ENCODE measurements at places on chromosomes 3 and 15.

DNA sequence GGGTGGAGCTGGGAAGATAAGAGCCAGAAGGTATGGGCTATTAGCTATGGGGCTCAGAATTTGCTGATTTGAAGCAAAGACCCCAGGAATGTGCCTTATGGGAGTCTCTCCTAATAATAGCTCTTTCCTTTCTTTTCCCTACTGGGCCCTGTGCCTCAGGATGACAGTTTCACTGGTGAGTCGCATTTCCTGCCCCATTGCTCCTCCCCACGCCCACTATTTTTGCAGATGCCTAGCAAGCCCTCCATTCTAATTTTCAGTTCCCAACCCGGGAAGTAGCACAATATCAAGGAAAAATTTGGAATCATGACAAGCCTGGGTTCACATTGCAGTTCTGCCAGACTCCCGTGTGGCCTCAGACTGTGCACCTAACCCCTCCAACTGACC lies 583 bp downstream of the IL17RE start:
- no peak for DNase-seq

DNA sequence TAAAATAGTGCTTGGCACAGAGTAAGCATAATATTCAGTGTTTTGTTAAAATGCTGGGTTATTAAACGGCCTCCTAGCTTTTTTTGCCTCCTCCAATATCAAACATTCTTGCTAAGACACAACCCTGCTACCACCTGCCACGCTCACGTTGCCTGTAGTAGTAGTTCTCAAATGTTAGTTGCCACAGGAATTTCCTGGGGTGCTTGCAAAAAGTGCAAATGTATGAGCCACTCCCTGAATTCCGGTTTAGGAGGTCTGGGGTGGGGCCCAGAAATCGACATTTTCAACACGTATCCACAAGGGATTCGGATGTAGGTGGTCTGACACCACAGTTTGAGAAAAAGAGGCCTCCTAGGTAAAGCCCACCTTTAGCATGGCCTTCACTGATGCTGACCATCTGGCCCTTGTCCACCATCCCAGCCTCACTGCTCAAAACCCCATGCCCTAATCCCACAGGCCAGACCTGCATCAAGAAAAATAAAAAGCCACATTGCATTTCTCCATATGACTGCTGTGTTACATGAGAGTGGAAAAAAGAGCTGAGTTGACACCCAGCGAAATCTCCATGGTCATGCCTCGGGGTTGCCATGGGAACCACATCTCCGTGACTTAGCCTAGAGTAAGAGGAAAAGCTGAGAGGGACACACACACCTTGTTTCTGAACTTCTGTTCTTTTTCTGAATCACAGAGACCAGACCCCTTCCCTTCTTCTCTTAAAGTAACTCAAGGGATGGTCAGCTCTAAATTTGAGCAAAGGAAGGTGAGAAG lies 116.4 kb upstream of the HES1 start:
- no peak for DNase-seq

DNA sequence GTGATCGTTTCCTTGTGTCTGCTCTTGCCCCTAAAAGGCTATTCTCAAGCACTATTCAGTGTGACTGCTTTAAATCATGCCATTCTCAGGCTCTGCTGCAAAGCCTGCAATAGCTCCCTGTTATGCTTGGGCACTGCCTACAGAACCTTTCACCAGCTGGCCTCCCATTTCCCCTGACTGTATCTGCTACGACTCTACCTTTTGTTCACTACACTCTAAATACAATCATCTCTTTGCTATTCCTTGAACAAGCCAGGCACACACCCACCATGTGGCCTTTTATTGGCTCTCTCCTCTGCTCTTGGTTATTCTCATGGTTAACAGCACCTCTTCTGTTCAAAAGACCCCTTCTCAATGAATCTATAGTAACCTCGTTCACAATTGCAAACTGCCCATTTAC lies 29.6 kb upstream of the FNDC3B start:
- no peak for DNase-seq

DNA sequence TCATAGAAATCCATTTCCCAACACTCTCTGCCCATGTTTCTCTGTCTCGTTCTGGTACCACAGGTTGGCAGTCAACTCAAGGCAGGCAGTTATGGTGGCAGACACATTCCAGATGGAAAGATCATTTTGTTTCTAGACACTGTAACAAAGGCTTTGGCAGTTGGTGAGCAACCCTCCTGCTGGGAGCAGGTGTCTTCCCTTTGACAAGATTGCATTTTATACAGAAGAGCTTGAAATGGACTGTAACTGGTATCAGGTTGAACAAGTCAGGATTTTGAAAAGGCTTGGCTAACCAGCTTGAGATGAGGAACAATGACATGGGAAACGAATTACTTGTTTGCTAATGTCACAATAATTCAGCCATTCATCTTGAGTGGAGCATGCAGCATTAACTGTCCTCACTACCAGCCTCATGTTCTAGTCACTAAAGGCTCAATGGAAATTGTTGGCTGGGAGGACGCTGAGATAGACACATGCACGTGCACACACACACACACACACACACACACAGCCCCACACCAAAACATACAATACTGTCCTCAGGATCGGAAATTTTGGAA lies 170.0 kb downstream of the SEMA6D start:
- DNase-seq: no peak

DNA sequence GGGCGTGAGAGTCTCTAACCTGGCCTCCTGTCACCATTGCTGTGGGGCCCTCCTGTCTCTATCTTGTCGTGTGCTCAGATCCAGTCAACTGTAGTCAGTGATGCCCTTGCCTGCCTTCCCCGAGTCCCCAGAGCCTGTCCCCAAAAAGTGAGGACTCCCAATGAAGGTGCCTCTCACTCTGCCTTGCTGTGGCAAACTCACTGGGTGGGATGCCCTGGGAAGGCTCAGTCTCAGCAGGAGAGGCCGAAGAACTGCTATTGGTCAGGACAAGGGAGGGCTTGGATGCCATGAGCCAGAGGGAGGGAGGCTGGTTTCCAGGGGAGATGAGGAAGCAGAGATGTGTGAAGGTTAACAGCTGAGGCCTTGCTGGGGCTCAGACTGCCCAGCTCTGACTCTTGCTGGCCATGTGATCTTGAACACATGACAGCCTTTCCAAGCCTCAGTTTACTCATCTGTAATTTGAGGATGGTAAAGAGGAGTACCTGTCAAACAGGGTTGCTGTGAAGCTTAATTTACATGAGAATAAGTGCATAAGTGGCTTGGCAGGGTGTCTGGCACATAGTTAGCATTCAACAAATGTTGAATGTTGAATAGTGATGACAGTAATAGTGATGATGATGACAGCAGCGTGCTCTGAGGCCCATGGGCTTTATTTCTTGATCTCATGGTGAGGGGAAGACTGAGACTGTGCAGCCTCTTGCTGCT lies 8.2 kb downstream of the KY start:
- DNase-seq: no peak

DNA sequence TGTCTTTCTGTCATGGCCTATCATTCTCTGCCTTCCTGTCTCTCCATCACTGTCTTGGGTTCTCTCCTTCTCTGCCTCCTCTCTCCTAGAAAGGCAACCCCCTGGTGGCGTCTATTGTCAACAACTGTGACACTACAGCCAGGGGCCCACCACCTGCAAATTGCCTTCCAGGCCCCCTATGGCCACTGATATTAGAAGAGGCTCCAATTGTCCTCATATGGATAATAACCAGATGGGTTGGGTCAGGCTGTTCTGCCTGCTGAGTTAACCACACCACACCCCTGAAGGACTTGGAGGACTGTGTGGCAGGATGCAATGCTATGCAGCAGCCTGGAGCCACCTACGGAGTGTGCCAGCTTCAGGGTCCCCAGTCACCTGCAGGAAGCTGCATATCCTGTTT lies 665.0 kb downstream of the NTRK3 start:
- no peak for DNase-seq

GRCh38 chr3:38121832-38122461 lies 15.0 kb downstream of the ACAA1 start:
- no peak for DNase-seq

GRCh38 chr15:95839367-95839782 lies 491.1 kb upstream of the NR2F2 start:
- DNase-seq: no peak

DNA sequence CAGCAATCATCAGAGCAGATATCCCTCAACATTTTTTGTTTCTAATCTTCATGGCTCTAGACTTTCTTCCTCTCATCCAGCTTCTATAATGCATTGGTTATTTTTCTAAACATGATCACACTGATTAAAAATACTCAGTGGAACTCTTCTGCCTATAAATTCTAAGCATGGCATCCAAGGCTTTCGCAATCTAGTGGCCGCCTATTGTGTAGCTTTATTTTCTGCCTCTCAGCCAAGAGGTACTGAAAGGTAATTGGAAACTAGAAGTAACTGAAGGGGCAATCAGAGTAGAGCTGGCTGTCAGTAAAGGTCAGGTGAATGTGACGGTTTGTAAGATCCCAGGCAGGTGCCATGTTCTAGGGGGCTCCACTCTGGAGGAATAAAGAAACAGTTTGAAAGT lies 33.4 kb downstream of the OXSM start:
- DNase-seq: no peak

DNA sequence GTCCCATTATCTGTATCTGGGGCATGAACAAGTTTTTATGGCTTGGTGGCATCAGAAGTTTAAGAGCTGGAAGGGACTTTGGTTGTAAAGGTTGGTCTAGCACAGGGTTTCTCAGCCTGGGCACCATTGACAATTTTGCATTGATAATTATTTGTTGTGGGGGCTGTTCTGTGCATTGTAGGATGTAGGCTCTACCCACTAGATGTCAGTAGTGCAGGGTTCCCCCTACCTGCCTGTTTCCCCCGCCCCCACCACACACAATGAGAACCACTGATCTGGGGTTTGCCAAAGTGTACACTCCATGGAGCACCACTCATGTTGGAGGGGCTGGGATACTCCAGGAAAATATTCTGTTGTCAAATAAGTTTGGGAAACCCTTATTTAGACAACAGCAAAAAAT lies 42.7 kb downstream of the PLCL2 start:
- no peak for DNase-seq

GRCh38 chr3:65734792-65735191 lies 303.9 kb downstream of the MAGI1 start:
- no peak for DNase-seq

DNA sequence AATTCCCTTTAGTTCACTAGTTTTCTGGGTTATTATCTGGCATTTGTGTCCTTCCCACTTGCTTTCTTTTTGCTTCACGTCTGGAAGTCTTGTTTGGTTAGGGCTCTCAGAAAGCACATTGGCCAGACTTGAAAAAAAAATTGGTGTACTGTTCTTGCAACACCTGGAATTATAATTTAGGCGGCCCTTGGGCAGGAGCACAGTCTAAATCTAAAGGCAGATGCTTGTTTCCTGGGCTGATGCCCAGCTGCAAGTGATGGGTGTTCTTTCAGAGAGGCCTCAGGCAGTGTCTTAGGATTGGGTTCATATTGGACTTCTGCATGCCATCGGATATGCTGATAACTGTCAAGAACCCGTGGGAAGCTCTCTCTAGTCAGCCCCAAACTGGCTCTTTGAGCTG lies 521.5 kb downstream of the PDCD6IP start:
- no peak for DNase-seq

- no peak for DNase-seq
Measured at GRCh38 chr15:92384381-92384780, 9.3 kb upstream of the ST8SIA2 start.

DNA sequence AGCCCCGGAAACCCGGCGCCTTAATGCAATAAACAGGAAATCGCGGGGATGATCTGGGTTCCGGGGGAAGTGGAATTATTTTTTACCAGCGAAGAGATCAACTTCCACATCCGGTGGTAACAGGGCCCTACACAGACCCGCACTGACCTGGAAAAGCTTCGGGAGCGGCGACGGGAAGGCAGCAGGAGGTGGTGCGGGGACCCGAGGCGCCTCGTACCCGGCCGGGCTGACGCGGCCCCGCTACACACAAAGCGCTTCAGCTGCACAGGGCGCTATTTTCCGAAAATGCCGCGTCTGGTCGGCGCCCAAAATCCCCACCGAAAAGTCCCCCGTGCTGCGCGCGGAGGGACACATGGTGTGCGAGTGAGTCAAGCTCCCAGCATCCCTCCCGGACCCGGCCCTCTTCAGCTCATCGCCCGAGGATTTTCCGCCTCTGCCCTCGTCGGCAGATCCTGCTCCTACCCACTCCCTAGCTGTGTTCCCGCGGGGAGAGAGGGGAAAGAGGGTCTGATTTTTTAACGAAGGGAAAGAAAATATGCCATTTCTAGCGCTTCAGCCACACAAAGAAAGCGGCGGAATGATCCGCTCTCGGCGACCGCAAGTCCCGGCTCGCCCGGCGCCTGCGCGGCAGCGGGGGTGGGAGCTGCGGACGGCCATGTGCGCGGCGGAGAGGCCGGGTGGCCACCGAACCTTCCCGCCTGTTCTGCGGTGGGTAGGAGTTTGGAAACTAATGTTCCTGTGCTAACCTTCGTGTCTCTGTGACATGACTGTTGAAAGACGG lies at the start of gene GABPB1:
Gene GABPB1 (minus strand): TSS at position 361 of the 781 bp plus-strand sequence. CDS start 45,400 bp downstream, outside the sequence.
- peak; percentile 78 for DNase-seq

- DNase-seq: no peak
Measured at GRCh38 chr3:49792371-49793150, 6.2 kb upstream of the IP6K1 start.

GRCh38 chr3:77690284-77690845 lies 650.5 kb downstream of the ROBO2 start:
- DNase-seq: no peak

DNA sequence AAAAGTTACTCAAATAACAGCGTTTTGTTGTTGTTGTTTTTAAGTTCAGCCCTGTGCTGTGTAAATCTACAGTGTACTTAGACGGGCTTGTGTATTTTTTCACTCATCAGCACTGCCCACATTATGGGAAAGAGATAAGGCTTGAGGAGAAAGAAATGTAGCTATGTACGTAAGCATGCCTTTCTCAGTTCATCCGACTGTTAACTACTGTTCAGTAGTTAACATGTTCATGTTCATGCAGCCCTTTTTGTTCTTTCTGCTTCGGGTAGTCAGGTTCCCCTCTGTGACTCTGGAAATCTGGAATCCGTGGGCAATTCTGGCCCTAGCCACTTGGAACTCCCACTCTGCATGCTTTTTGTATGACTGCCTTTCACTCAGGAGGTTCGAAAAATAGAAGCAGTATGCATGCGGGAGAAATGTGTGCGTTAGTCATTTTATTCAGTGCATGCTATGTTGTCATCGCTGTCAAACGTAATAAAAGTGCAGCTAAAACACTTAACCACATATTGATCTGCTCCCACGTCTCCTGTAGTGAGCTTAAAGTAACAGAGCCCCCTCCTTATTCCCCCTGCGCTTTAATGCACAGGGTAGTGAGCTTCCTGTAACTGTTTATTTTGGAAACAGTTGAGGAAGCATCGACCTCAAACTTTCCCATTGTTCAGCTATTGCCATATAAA lies 283.1 kb upstream of the NR2F2 start:
- no peak for DNase-seq

DNA sequence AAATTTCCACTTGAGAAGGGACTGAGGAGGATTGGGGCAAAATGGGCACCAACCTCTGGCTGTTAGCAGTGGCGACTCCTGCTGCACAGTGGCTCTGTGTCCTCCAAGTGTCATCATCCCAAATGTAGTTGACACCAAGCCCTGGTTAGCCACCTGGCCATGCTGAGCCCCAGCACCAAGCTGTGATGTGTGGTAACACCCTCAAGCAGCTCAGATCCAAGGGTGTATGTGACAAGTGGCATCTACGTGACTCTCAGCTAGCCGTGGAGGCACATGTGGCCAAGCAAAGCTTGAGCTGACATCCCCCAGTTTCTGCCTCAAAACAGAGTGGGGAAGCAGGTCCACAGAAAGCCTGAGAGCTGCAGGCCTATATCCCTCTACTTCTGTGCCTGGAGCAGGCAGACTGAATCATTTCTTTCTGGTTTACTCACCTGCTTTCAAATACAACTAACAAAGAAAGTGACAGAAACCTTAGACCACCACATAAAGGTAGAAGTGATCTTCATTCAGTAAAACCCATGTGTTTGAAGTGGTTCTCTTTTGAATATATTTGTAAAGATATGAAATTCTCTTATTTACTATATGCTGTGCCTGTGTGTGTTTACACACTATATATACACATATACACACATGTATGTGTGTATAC lies 40.0 kb downstream of the FOXP1 start:
- no peak for DNase-seq
